Heart right ventricle (tissue), 16 donors: ENCODE measurements at places on chromosomes 4 and X. TPM values are rescaled to one million over a fixed set of nuclear protein-coding genes. Genes with fewer than 3 reads are reported as not detected.

Gene HMGN5
- total RNA-seq: 2.0 TPM

Gene TMPRSS11D
- not detected for total RNA-seq

Gene PCSK1N
- not detected for total RNA-seq

Gene CLCN5
- total RNA-seq: 0.90 TPM

Gene TMPRSS11E
- total RNA-seq: not detected

Gene ODAM
- not detected for total RNA-seq

Gene GUCY1B1
- 22.0 TPM for total RNA-seq

Gene FAM236C
- total RNA-seq: not detected

DNA sequence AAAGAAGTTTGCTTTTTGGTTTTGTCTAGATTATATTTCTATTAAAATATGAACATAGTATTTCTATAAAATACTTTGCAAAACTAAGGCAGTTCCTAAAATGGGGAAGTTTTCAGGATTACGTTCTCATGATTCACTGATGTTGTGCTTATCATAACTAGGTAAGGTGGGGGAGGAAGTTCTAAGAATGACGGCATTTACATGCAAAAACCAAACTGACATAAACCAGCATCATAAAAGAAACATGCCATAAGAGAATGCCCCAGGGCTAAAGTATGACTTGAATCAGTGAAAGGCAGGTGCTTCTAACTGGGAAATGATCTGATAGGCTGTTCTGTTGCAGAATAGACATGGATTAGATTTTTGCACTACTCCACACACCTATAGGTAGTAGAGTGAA is 204.7 kb upstream of the JADE1 start:
- H3K27me3 ChIP-seq: no peaks in the 10 kb centered on the region
- no peak for DNase-seq
- H3K27ac ChIP-seq: no peak overlapping the region
- H3K36me3 ChIP-seq: no peaks in the 10 kb centered on the region

- no peak overlapping the region for H3K4me3 ChIP-seq
- no peaks in the 10 kb centered on the region for H3K36me3 ChIP-seq
- H3K27me3 ChIP-seq: no peaks in the 10 kb centered on the region
- H3K4me1 ChIP-seq: no peaks in the 10 kb centered on the region
- no peak for DNase-seq
Observed at GRCh38 chr4:160772668-160773067, 1391.1 kb downstream of the FSTL5 start.

DNA sequence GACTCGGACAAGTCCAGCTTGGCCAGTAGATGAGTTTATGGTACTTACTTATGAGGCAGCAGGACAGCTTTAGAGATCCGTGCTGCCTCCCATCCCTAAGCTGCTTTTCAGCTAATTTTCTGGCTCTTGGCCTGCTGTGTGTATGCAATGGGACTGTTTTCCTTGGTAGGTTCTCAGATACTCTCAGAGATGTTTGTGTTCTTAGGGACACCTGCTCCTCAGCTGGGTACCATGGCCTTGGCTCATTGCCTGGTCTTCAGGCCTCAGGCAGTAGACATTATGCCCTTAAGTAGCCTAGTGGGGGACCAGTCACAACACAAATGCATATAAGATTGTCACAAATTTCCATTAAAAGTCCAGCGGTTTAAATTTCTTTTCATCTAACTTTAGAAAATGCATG is 688.0 kb downstream of the PCDH7 start:
- H3K36me3 ChIP-seq: no peaks in the 10 kb centered on the region
- H3K27me3 ChIP-seq: no peaks in the 10 kb centered on the region
- no peak for DNase-seq
- H3K27ac ChIP-seq: no peak overlapping the region
- no peak overlapping the region for H3K4me3 ChIP-seq

- no peak for DNase-seq
- H3K36me3 ChIP-seq: peaks cover under 1% of the 10 kb centered on the region
- no peaks in the 10 kb centered on the region for H3K27me3 ChIP-seq
- H3K27ac ChIP-seq: no peak overlapping the region
- no peaks in the 10 kb centered on the region for H3K4me1 ChIP-seq
Observed at GRCh38 chr4:7999695-8000094, 60.0 kb upstream of the AFAP1 start.

DNA sequence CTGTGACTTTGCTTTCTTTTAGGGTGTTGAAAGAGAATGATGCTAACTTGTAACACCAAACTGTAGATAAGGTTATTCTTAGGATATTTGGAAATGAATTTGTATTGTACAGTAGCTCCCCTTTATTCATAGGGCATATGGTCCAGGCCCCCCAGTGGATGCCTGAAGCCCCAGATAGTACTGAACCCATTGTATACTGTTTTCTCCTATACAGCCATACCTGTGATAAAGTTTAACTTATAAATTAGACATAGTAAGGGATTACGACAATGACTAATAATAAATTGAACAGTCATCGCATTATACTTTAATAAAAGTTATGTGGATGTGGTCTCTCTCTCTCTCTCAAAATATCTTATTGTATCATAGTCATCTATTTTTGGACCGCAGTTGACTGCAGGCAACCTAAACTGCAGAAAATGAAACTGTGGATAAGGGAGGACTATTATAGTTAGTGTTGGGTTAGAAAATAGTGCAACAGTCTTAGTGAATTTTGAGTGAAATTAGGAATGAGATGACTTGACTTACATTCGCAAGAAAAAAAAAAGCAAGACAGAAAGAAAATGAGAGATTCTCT is 105.1 kb downstream of the CLDN22 start:
- DNase-seq: no peak
- H3K27me3 ChIP-seq: no peaks in the 10 kb centered on the region
- H3K27ac ChIP-seq: no peak overlapping the region
- no peaks in the 10 kb centered on the region for H3K4me1 ChIP-seq
- H3K4me3 ChIP-seq: no peak overlapping the region

DNA sequence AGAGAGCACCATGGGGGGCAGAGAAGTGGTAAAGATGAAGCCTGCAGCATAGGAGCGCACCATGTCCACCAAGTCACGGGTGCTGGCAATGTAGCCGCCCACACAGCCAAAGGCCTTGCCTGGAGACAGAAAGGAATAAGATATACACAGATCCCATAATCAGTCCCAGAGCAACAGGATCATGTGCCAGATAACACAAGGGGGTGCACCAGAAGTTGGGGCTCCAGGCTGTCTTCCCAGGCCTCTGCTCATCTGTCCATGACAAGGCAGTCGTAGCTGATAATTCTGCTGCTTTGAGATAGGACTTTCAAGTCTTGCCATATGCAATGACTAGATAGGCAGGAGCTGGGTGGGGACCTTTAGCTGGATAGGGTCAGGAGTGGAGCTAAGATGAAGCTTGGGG is 14.7 kb downstream of the APEX2 start:
- H3K4me3 ChIP-seq: no peak overlapping the region
- no peaks in the 10 kb centered on the region for H3K4me1 ChIP-seq
- H3K36me3 ChIP-seq: no peaks in the 10 kb centered on the region
- no peak overlapping the region for H3K27ac ChIP-seq

GRCh38 chr4:72218953-72219352 is 187.2 kb downstream of the NPFFR2 start:
- no peak for DNase-seq
- no peak overlapping the region for H3K4me3 ChIP-seq
- no peak overlapping the region for H3K27ac ChIP-seq
- no peaks in the 10 kb centered on the region for H3K36me3 ChIP-seq
- H3K4me1 ChIP-seq: no peaks in the 10 kb centered on the region

GRCh38 chr4:127165971-127166370 is 466.8 kb upstream of the INTU start:
- DNase-seq: no peak
- H3K27me3 ChIP-seq: no peaks in the 10 kb centered on the region
- H3K27ac ChIP-seq: no peak overlapping the region
- no peaks in the 10 kb centered on the region for H3K36me3 ChIP-seq

DNA sequence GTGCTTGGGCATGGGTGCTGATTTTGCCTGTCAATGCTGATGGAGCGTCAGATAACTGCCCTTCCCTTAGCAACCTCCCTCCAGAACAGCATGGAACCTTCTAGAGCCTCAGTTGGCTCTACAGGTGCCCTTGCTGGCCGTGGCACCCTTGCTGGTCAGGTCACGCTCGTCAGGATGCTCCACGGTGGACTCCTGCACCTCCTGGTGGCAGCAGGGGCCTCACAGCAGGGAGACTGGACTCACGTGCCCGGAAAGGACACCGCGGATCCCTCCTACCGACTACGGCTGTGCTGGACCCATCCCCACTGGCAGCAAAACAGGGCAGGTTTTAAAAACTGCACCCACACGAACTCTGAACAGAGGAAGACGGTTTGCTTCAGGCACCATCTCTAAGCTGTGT is 82.1 kb upstream of the AFAP1 start:
- no peak for DNase-seq
- no peak overlapping the region for H3K4me3 ChIP-seq
- no peaks in the 10 kb centered on the region for H3K4me1 ChIP-seq
- H3K27ac ChIP-seq: no peak overlapping the region
- H3K36me3 ChIP-seq: no peaks in the 10 kb centered on the region
- H3K27me3 ChIP-seq: no peaks in the 10 kb centered on the region

DNA sequence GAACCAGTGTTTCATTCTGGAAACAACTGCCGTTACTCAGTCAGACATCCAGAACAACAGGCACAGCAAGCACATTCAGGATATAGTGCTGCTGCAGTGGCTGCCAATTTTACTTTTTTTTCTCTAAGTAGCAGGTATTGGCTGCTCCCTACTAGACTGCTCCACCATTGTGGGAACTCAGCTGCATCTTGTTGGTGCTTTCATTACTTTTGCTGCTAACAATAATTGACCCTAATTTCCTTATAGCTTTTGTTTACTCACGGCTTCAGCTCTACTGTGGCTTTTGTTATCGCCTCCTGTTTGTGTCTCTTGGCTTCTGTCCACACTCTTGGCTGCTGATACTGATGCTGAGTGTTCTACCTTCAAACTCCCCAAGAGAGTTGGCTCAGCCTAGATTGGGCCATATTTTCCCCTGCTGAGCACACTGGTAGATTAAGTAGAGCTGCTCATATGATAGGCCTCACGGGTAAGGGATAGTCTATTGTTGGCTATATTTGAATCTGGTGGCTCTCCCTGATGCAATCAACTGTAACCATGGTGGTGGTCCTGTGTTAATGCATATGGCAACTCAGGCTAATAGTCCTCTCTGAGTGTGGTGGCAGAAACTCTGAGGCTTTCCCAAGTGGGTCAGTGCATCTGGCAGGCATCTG is 44.5 kb upstream of the IL2 start:
- H3K4me1 ChIP-seq: no peaks in the 10 kb centered on the region
- no peaks in the 10 kb centered on the region for H3K27me3 ChIP-seq
- no peaks in the 10 kb centered on the region for H3K36me3 ChIP-seq
- H3K4me3 ChIP-seq: no peak overlapping the region
- no peak for DNase-seq

DNA sequence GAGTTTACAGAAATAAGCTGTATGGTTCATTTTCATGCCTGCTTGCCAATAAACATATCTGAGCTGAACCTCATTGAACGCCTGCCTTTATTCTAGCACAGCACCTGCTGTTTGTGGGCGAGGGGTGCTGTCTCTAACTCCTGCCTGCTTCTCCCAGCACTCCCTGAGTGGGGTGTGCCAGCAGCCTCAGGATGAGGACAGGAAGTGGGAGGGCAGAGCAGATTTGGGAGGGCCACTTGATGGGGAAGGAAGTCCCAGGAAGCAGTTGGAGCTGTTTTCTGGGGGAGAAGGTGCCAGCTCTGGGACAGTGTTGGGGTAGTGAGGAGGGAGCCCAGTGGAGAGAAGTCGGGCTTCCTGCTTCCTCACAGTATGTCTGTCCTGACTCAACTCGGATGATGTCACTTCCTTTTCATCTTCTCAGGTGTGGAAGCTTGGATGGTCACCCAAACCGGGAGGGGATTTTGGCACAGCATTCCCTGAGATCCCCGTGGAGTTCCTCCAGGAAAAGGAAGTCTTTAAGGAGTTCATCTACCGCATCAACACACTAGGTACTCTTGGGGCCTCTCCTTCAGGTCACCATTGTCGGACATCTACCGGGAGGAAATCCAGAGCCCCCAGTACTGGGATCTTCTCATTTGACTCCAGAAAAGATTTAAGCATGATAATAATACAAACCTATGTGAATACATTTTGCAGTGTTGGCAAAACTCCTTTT is 29.0 kb upstream of the MSANTD1 start:
- peaks cover 13% of the 10 kb centered on the region for H3K4me1 ChIP-seq
- peaks cover 98% of the 10 kb centered on the region for H3K36me3 ChIP-seq
- no peak for DNase-seq

DNA sequence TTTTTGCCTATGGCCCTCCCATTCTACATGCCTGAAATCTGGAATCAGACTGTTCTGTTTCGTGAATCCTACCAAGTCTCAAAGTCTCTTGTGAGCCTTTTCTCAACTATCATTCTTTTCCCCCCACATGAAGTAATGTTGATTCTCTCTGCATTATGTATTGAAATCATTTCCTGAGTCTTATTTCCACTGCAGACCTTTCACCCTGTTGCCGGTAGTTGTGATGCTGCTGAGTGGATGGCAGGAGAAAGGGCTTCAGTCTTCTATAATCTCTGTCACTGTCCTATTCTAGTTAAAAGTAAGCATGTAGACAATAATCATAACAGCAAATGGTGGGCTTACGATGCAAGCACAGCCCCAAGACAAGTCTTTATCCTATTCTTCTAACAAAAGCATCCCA is 75.0 kb downstream of the TBC1D9 start:
- DNase-seq: no peak
- no peaks in the 10 kb centered on the region for H3K36me3 ChIP-seq
- no peaks in the 10 kb centered on the region for H3K4me1 ChIP-seq
- no peak overlapping the region for H3K27ac ChIP-seq
- H3K4me3 ChIP-seq: no peak overlapping the region
- no peaks in the 10 kb centered on the region for H3K27me3 ChIP-seq

- H3K27me3 ChIP-seq: no peaks in the 10 kb centered on the region
- no peak for DNase-seq
- H3K27ac ChIP-seq: no peak overlapping the region
- H3K4me3 ChIP-seq: no peak overlapping the region
Observed at GRCh38 chr4:61750810-61751209, 550.7 kb downstream of the ADGRL3 start.

GRCh38 chrX:368811-369562 is 17.7 kb downstream of the PPP2R3B start:
- H3K27ac ChIP-seq: peak overlapping the region; percentile 96
- peak; percentile 55 for DNase-seq
- peaks cover 3% of the 10 kb centered on the region for H3K4me1 ChIP-seq
- H3K4me3 ChIP-seq: no peak overlapping the region

DNA sequence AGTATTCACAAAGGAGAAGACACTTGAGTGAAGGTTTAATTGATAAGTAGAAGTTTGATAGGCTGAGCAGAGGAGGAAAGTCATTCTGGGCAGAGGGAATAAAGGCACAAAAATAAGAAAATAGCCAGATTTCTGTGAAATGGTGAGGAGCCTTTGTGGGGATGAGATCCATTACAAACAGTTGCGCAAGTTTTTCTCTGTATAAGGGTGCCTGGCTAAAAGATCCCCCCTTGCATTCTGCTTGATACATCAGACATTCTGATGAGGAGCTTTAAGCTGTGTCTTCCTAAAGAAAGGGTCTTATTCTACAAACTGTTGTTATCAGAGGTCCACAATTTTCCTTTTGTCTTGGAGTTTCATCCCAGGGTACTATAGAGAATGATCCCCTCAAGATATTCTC is 112.0 kb downstream of the ARHGAP36 start:
- H3K27me3 ChIP-seq: no peaks in the 10 kb centered on the region
- H3K4me1 ChIP-seq: no peaks in the 10 kb centered on the region
- H3K27ac ChIP-seq: no peak overlapping the region
- H3K4me3 ChIP-seq: no peak overlapping the region
